Posterior vena cava (tissue), 2 donors: ENCODE measurements at places on chromosomes 1 and 21. TPM values are rescaled to one million over a fixed set of nuclear protein-coding genes. Genes with fewer than 3 reads are reported as not detected.

Gene KRTAP22-1
- total RNA-seq = not detected

- no peak for DNase-seq
These were observed 39.6 kb upstream of the DOCK7 start for GRCh38 chr1:62727656-62728407.

DNA sequence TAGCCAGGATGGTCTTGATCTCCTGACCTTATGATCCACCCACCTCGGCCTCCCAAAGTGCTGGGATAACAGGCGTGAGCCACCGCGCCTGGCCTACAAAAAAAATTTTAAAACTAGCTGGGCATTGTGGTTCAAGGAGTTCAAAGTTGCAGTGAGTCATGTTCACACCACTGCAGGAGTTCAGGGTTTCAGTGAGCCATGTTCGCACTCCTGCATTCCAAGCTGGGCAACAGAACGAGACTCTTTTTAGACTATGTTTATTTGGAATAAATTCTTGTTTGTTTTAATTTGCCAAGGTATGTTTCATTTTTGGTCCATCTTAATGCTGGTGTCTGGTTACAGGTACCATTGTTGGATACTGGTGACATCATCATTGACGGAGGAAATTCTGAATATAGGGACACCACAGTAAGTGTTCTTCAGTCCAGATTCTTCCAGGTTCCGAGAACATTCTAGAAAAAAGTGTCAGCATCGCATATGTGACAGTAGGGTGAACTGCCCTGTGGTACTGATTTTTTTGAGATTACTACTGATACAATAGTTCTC is 3.9 kb downstream of the PGD start:
- DNase-seq = no peak

DNA sequence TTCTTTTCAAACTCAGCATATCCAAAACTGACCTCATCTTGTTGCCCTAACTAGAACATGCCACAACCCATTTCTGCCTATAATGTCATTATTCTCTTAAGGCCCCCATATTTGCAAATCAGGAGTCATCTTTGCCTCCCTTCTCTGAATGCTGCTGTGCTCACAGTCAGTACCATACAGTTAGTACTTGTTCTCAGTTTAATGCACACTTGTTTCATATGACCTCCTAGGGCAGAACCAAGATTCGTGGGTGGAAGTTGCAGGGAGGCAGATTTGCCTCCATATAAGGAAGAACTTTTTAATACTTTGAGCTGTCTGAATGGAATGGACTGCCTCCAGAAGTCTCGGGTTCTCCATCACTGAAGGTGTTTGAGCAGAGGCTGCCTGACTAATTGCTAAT is 9.2 kb downstream of the CAP1 start:
- DNase-seq = no peak

Gene LAD1
- total RNA-seq = not detected

DNA sequence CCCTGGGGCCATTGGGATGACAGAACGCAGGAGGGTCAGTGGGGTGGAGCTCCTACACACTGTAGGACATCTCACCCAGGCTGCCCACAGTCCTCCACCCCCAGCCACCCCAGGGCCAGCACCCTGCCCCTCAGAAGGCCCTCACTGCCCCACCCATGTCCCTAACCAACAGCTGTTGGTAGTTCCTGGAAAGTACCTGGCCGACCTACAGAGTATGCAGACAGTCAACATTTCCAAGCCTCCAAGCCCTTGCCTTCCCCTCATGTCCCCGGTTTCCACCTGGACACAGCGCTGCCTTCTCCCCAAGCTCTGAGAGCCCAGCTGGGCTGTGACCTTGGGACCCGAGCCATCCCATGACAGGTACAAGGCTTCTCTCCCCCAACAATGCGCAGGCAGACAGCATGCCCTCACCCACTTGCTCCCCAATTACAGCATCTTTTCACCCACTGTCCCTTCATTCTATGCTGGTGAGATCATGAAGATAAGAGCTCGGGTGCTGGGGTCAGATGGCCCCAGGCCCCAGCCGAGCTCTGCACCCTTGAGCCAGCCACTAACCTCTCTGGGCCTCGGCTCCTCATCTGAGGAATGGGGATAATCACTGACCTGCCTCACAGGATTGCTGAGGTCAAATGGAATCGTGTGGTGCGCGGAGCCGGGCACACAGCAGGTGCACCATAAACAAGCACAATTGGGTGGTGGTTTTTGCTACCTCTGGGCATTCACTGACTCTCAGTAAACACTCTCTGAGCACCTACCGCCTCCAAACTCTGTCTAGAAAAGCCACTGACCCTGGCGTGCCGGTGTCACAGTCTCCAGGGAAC is 11.2 kb downstream of the LAPTM5 start:
- no peak for DNase-seq

GRCh38 chr1:89699451-89699986 is 66.6 kb downstream of the LRRC8C start:
- DNase-seq = no peak
